SW480 (cell line): ENCODE measurements at places on chromosomes 2 and 18.

- peak; percentile 52 for DNase-seq
These were observed 45.9 kb upstream of the REG3G start for GRCh38 chr2:78979380-78980151.

DNA sequence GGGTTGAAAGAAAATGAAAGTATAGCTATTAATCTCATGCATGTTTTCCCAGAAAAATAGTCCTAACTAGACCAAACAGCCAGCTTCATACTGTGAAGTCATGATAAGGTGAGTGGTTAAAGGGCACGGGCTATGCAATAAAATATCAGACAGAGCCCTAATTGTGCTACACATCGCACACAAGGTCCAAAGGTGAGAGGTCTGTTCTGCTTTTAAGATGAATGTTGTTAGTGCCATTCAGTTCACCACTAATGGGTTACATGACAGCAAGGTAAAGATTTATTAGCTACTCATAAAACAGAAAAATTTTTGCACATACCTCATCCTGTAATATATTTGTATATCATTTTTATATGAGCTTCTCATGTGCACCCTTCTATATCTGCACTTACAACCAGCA, 105.0 kb upstream of the STK17B start:
- DNase-seq: peak; percentile 92

GRCh38 chr2:240433973-240434727, 1.3 kb upstream of the GPC1 start:
- peak; percentile 46 for DNase-seq

DNA sequence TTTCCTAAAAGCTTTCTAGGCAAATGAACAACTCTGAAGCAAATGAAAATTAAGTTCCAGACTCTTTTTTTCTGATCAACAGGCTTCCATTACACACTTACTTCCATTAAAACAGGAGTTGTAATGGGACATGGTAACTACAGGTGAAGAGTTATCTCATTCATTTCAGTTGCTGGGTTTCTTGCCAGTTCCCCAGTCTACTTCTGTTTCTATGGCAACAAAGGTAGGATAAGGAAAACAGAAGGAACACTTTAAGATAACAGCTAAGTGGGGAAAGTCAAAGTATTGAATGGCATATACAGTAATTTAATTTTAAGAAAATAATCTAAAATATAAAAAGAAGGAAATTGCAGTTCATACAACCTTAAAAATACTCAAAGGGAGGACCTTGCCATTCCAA, 25.1 kb downstream of the BAZ2B start:
- no peak for DNase-seq

GRCh38 chr18:33644494-33644893, 66.5 kb downstream of the ASXL3 start:
- DNase-seq: no peak

DNA sequence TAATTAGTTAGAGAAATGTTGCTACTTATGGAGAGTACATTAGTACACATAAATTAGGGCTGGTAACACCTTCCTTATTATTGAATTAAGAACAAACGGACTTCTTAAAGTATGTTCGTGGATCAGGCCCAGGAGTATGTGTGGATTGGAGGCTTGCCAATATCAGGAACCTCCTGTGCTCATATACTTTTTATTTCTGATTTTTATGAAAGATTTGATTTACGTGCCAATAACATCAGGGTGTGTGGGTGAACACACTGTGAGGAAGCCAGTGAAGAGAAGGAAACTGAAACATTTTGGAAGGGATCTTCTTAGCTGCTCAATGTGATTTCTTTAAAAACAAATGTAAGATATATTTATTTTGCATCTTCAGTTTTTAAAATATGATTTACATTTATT, 113.0 kb downstream of the EFEMP1 start:
- no peak for DNase-seq

DNA sequence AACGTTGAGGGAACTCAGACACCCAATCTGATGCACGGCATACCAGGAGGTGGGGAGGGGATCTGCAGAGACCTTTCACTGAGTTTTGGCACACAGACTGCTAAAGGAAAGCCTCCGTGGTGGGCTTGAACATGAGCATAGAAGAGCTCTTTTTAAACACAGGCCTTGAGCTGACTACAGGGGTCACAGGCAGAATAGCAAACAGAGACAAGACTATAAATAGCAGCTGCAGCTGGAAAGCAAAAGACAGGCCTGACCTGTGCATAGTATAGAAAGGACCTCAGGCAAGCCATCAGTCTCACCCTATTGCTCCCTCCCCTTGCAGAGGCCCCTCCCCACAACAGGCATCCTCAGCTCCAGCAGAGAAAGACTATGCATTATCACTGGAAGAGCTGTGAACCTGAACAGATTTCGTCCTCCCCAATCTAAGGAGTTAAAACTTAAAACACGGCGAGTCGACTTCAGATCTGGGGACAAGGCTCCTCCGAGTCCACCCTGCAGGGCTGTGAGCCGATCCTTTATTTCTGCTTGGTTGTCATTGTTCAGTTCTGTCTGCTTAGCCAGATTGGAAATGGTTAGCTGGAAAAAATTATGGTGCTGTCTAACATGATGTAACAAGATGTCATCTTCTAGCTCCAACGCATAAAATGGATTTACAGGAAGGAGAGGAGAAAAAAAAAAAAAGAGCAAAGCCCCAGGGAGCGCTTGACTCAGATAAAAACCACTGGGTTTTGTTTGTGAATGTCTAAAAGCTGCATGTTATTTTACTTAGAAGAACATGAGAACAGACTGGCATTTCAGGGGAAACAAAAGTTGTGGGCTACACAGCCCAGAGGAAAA, 25.2 kb upstream of the LCLAT1 start:
- DNase-seq: peak; percentile 92

DNA sequence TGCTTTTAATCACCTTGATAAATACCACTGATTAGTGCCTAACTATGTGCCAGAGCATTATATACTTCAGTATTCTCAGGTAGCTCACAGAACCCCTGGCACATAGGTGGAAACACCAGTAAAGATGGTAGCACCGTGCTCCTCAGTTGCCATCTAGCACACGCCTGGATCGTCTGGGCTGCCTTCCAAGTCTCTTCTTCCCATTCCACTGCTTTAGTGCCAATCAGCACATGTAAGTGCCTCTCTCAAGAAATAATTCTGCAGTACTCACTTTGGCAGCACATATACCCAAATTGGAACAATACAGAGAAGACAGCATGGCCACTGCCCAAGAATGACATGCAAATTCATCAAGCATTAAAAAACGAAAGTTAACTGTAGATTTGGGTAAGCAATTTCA, 13.0 kb downstream of the POLR2D start:
- no peak for DNase-seq

GRCh38 chr2:11458753-11459152, 7.2 kb downstream of the E2F6 start:
- DNase-seq: no peak

- no peak for DNase-seq
These were observed 5.8 kb upstream of the ACAA2 start for GRCh38 chr18:49819071-49819662.

DNA sequence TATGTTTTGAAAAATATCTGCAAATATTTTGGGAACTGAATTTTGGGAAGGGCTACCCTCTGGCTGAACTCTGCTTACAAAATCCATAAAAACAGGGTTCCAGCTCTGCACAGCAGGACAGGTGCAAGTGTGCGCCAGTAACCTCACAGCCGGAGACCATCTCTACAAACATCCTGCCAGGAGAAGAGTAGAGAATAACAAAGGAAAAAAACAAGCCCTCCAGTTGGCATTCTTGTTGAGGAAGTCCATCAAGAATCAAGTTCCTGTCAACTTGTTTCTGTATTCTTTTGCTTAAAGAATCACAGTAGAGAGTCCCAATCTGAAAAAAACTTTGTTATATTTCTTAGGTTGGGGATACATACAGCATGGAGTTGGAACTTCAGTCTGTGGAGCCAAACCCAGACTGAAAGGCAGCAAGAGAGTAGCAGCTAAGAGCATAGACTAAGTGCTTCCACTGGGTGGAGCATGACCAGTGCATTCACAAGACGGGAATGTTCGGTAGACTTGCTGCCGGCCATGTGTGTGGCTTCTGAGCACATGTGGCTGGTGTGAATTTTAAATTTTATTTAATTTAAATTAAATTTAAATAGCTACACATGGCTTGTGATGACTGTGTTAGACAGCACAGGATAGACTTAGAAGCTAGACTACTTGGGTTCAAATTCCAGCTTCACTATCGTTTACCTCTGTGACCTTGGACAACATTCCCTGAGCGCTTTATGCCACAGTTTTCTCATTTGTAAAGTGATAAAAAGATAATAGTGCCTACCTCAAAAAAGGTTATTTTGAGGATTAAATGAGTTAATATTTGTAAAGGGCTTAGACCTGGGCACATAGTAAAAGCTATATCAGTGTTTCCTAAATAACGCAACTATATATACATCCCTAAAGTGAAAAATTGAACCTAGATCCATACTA, 41.9 kb downstream of the SPTBN1 start:
- peak; percentile 25 for DNase-seq

GRCh38 chr18:32335228-32335627, 135.5 kb downstream of the GAREM1 start:
- no peak for DNase-seq

DNA sequence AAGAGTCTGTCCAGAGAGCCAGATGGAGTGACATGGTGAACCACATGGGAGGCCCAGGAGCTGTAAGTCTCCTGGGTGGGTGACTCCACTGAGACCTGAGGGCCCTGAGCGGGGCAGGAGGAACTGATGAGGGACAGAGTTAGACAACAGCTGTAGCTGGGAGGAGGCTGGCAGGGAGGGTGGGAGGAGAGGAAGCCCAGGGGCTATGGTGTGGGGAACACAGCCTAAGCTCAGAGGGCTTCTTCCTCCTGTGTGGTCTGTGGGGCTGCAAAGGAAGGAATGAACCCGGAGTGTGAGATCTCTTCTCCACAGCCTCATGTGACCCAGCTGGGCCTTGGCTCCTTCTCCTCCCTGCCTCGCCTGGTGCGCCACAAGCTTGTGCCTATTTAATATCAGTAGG, 395.6 kb upstream of the HS6ST1 start:
- DNase-seq: no peak

- peak; percentile 67 for DNase-seq
These were observed 89.1 kb downstream of the HS1BP3 start for GRCh38 chr2:20561637-20562454.

GRCh38 chr2:220033546-220033945, 406.1 kb downstream of the SLC4A3 start:
- no peak for DNase-seq

- DNase-seq: no peak
These were observed 190.9 kb upstream of the DOK6 start for GRCh38 chr18:69209761-69210160.

GRCh38 chr2:106664669-106665068, 177.5 kb downstream of the CD8B2 start:
- DNase-seq: no peak

GRCh38 chr18:59681051-59681450, 16.2 kb downstream of the CCBE1 start:
- DNase-seq: no peak

DNA sequence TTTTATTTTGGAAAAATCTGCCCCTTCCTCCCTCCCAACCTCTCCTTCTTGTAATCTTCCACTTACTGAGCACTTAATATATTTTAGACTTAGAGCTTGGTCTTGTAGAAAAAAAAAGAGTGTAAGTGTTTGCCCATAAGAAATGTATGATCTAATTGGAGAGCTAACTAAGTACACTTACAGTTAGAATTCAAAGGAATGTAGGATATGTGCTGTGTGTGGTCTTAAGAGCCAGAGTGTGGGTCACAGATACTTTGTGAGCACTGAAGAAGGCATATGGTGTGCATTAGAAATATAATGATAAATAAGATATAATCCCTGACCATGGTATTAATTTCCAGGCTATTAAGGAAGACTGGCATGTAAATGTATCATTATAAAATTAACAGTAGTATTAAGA, 91.8 kb upstream of the ZNF521 start:
- DNase-seq: no peak

DNA sequence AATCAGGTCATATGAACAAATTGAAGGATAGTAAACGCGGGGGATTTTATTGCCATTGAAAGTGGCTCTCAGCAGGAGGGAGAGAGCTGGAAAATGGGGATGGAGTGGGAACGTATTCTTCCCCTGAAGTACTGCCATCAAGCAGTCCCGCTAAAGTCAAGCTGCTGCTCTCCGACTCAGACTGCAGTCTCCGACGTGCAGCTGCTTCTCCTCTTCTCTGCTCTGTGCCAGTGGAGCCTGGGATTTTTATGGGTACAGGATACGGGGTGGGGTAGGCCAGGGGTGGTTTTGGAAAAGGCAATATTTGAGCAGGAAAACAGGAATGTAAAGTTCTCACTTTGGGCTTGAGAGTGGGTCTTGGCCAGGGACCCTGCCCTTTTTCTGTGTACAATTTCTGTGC, 33.0 kb downstream of the KCTD18 start:
- no peak for DNase-seq

DNA sequence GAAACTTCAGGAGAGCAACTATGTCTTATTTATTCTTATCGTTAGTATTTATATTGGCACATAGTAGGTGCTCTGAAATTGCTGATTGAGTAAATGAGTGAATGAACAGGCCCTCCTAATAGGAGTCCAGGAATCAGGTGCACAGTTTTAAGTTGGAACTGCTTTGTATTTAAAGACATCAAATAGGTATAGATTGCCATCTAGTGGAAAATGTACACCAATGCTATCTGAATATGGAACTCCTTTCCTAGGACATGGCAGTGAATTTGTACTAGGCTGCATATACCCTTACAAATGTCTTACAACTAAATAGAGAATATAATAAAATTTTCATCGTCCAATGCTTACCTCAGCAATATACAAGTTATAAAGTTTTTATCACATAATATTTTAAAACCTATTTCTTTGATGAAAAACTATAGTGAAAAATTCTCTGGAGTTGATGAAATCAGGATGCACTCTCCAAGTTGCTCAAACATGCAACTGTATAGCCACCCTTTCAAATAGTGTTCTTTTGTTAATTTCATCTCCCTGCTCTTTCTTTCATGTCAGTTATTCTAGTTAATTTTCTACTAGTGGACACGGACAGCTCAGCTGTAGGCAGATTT, 318.9 kb upstream of the SYT4 start:
- DNase-seq: peak; percentile 16

- no peak for DNase-seq
These were observed 69.6 kb downstream of the PID1 start for GRCh38 chr2:229201521-229201920.

DNA sequence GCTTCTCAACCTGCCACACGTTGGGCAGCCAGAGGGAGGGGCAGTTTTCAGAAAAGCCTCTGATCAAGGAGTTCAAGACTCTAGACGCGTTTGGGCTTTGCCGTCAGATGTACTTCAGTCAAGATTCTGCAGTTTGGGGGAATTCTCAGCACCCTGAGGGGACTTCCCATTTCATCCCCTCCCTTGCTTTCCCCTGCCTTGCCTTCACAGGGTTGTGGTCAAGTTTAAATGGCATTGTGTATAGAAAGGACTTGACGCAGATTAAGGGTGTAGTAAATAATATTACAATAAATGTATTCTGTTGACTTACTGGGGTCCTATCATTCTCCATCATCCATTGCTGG, 198.3 kb upstream of the NABP1 start:
- DNase-seq: no peak

GRCh38 chr18:9608728-9609127, 5.6 kb downstream of the PPP4R1 start:
- no peak for DNase-seq

- no peak for DNase-seq
These were observed 289.6 kb downstream of the CYP26B1 start for GRCh38 chr2:71858071-71858470.

GRCh38 chr2:197309691-197310231, 819 bp downstream of the ANKRD44 start:
- DNase-seq: peak; percentile 25

- no peak for DNase-seq
These were observed 97.1 kb downstream of the TEX51 start for GRCh38 chr2:126995621-126996377.

GRCh38 chr2:121489284-121489683, 41.4 kb upstream of the RNU4ATAC start:
- peak; percentile 13 for DNase-seq
